ENCODE measurements at places on chromosomes 5 and 9.

GRCh38 chr9:129317179-129318011, 139.3 kb upstream of the IER5L start:
- no peak for DNase-seq

- DNase-seq: no peak
Observed at GRCh38 chr5:64214132-64214531, 48.5 kb downstream of the RNF180 start.

- DNase-seq: no peak
Observed at GRCh38 chr5:114297915-114298314, 64.0 kb upstream of the KCNN2 start.

DNA sequence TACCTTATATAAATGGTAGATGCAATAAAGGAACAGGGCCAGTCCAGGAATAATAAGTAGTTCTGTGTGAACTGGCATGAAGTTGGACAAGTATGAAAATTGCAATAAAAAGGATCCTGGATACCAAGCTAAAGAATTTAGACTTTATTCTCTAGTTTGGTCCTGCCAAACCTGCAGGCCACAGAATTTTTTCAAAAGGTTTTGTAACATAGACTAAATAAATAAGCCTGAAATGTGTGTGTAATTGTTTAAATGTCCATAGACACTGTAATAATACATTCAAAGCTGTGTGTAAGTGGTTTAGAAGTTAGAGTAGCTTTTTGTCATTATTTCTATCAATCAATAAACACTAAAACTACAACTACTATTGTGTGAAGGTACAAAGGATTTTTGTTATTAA, 75.8 kb upstream of the PLPP1 start:
- no peak for DNase-seq

GRCh38 chr5:92885950-92886349, 695.1 kb downstream of the NR2F1-AS1 start:
- no peak for DNase-seq

- no peak for DNase-seq
Observed at GRCh38 chr5:116764941-116765340, 190.3 kb upstream of the SEMA6A start.

GRCh38 chr5:158305861-158306260, 446.9 kb upstream of the CLINT1 start:
- no peak for DNase-seq

GRCh38 chr9:76537150-76537646, 78.2 kb downstream of the GCNT1 start:
- no peak for DNase-seq

GRCh38 chr5:128613128-128613527, 75.1 kb upstream of the FBN2 start:
- DNase-seq: no peak

DNA sequence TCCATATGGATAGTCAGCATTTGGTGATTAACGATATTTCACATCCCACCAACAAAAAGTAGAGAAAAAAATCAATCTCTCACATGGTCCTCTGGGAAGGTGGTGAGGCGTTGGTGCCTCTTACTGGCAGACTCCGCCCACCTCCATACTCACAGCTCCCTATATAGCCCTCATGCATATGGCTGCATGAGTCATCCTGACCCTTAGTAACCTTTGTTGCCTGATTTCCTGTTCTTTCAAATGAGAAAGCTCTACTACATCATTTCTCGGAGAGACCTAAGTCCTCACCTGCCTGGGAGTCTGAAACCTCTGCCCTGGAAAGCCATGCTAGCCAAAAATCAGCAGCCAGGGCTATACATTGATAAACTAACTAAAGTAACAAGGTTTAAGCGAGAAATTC, 33.3 kb upstream of the ABCA1 start:
- DNase-seq: peak; percentile 88

GRCh38 chr9:128913995-128914772, 6.6 kb upstream of the PHYHD1 start:
- no peak for DNase-seq

GRCh38 chr9:124038790-124039633, 27.4 kb downstream of the LHX2 start:
- DNase-seq: no peak

DNA sequence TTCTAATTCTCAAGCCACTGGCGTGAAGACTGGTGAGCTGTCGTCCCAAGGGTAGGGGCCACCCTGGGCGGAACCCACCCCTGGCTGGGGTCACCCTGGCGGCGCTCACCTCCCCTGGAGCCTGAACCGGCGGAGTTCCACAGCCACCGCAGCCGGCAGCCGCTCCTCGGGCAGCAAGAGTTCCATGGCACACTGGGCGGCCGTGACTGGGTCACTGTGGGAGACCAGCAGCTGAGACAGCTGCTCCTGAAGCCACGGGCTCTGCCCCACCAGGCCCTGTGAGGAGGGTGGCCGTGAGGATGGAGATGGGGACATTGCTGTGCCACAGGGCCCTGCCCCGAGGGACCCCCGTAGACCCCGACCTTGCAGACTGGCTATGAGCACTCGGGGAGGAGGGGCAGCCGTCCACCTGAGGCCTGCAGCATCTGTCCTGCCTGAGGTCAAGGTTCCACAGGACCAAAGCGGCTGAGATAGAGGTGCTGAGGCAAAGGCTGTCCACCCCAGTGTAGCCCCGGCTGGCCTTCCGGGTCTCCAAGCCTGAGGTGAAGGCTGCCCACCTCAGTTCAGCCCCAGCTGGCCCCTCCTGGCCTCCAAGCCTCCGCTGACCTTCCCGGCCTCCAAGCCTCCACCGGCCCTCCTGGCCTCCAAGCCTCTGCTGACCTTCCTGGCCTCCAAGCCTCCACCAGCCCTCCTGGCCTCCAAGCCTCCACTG, 50.6 kb upstream of the NRARP start:
- no peak for DNase-seq

DNA sequence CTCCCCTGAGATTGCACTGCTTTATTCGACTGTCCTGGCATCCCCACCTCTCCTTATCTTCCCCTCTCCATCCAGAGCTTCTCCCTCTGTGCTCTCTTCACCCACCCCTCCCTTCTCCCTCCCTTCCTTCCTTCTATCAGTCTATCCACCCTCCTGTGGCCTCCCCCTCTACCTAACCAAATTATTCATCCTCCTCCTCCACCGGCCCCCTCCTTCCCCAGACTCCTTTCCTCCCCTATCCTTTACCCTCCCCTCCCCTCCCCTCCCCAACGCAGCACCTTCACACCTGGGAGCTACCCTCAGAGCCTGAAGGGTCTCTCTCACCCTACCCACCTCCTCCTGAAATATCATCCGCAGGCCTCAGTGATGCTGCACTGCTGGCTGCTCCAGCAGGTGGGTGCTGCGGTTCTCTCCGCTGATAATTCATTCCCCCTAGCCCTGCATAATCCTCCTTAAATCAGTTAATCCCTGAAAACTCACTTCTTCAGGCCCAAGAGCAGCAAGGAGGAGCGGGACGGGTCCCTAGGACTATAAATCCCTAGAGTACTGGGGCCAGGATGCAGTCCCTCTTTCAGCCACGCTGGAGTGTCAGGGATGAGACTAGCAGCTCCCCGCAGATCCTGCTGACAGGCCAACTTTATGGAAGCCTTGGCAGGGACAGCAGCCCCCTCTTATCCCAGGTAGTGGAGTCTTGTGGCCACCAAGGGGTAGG, 97.8 kb downstream of the PCDH1 start:
- no peak for DNase-seq

- peak; percentile 99 for DNase-seq
Observed at GRCh38 chr9:127561491-127562278, 50.4 kb upstream of the STXBP1 start.

- DNase-seq: peak; percentile 23
Observed at GRCh38 chr5:170896779-170897178, 35.0 kb downstream of the RANBP17 start.

GRCh38 chr5:40477856-40478546, 201.7 kb upstream of the PTGER4 start:
- DNase-seq: no peak

- DNase-seq: peak; percentile 17
Observed at GRCh38 chr9:35470894-35471293, 19.0 kb upstream of the RUSC2 start.

GRCh38 chr5:32523625-32524024, 61.7 kb upstream of the SUB1 start:
- DNase-seq: no peak

DNA sequence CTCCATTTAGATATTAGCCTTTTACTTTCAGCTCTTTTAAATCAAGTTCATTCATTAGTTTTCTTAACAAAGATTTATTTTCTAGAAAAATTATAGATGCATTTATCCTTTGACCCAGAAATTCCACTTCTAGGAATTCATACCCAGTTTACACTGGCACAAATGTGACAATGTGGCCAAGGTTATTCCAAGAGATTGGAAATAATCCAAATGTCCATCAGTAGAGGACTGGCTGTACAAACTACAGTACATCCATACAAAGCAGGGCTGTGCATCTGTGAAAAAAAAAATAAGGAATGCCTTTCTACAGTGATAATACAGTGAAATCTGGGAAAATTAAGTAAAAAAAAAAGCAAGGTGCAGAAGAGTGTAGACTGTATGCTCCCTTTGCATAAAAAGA, 149.2 kb downstream of the GABBR2 start:
- no peak for DNase-seq

- DNase-seq: no peak
Observed at GRCh38 chr9:79731171-79731890, 159.6 kb downstream of the TLE4 start.

- no peak for DNase-seq
Observed at GRCh38 chr9:81782313-81782995, 93.1 kb upstream of the TLE1 start.

- no peak for DNase-seq
Observed at GRCh38 chr5:73565969-73566547, 515 bp downstream of the UTP15 start.

DNA sequence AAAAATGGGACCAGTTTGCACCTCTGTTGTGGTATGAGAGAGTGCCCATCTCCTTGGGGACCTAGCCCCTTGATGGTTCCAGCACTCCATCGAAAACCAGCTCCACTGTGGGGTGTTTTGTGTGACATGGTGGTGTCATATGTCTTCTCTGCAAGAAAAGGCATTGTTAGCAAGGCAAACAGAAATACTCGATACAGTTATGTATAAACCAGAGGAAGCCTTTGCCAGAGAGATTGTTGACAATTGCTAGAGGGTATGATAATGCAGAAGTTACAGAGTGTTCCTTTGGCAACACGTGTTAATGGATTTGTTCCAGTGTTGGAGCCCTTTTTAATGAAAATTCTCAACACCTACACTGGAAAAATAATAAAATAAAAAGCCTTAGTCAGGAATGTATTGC, 270.4 kb upstream of the DMRT1 start:
- no peak for DNase-seq

DNA sequence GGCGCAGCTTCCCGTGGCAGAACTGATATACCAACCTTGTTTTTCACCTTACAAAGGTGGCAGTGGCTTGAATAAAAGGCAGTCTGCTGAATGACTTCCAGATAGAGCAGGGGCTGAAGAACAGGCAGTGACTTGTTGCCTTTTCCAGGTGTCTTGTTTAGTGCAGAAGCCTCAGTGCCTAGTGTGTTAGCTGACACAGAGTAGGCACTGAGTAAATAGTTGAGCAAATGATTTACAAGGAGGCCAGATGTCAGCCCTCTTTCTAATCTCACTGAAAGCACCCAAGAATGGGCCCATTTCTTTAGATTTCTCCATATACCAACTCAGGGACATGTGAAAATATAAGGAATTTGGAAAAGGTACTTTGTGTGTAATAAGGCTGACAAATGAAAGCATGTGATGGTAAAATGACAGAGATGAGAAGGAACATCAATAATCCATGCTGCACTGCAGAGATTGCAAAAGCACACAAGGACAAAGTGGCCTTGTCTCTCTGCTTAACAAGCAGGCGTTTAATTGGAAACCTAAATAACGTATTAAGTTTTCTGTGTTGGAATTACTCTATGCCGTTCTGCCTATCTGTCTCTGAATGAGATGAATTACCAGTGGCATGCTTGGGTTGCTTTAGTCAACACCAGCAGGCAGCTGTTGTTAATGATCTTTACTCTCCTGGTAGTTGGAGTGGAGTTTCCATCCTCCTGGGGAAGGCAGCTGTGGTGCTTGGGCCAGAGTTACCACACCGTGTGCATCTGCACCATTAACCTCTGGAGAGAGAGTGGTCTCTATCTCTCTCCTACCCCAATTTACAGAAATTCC, 360.1 kb upstream of the C9orf72 start:
- DNase-seq: no peak

DNA sequence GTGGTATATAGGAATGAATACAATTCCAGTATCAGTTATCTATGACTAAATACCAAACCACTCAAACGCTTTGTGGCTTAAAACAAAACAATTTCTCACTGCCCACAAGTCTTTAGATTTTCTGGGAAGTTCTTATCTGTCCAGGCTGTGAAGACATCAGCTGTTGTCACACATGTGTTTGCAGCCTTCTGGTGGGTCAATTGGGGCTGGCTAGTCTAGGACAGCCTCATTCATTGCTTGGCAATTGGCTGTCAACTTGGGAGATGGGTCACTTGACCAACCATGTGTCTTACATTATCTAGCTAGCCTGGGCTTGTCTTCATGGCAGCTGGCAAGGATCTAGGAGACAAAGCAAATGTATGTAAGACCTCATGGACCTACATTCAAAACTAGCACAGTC, 53.8 kb upstream of the PAPPA start:
- DNase-seq: peak; percentile 71

GRCh38 chr9:101727612-101728524, 10.6 kb downstream of the GRIN3A start:
- DNase-seq: peak; percentile 25

GRCh38 chr5:100890461-100891008, 12.5 kb downstream of the ST8SIA4 start:
- no peak for DNase-seq

DNA sequence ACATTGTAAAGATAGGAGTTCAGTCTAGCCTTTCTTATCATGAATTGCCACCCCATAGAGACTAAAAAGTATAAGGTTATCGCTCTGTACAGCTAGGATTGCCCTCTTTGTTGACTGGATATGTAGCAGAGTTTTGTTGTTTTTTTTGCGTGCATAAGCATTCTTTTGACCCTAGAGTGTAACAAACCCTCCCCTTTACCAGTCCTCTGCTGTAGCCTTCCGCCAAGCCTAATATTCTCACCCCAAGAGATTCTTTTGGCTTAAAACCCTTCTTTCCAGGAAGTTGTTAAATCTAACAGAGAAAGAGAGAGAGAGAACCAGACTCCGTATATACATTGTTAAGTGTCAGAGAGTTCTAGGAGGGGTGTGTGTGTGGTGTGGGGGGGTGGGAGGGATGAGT, 113.9 kb downstream of the FGF1 start:
- no peak for DNase-seq

DNA sequence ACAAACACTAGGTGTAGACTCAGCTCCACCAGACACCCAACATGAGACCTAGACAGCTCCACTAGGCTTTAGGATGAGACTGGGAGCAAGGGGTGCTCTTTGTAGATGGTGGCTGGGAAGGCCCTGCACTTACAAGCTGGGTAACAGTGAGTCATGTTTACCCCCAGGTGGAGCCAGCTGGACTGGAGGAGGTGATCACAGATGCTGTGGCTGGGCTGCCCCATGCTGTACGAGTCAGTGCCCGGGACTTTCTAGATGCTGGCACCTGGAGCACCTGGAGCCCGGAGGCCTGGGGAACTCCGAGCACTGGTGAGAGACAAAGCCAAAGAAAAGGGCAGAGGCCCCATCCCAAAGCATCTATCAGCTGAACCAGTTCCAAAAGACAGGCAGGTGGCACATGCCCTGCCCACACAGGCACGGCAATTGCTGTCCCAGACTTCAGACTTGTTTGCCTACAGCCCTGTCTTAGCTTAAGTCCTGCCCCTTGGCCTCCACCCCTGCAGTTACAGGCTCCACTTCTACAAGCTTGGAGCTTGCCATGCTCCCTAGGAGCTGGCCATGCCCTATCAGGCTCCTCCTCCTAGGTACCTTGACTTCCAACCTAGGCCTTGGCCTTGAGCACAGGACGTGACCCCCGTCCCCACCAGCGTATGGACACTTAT, 2.7 kb downstream of the CCL27 start:
- no peak for DNase-seq
